Karpas-422 (cell line): ENCODE measurements at places on chromosomes 5 and 9.

DNA sequence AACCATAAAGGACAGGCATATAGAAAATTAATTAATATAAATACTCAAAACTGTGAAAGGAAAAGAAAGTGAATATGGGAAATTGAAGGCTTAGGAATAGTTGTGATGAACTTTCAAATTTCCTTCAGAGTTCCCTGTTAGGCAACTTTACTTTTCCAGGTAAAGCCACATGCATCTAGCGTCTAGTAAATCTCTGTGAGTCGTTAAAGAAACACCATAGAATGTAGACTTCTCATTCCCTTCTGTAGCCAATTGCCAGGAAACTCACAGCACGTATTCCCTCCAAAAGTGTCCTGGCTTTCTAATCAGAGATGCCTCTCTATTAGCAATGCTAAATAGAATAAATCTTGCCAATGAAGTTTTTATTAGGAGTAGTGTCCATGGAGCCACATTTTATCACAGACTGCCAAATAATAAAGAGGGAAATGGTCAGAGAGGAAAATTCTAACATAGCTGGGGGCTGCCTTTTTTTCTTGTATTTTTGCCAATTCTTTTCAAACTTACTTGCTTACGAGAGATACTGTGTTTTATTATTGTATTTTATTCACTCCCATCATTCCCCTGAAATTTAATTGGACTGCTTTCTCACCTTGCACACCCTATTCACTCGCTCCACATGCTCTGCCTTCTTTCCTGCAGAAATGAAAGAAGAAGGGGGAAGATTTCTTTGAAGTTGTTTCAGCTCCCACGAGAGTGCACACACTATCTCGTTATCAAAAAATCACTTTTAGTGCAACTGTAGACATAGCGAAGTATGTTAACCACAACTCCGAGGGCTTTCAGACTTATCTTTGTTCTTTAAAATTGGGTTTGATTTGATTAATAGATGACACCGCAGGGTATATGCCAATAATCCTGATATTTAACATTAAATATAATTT, 439.0 kb downstream of the CSNK1G3 start:
- DNase-seq = no peak

- DNase-seq = no peak
Observed at GRCh38 chr5:75964008-75964407, 119.2 kb upstream of the SV2C start.

- DNase-seq = no peak
Observed at GRCh38 chr9:129751841-129752801, 721 bp downstream of the PTGES start.

GRCh38 chr5:72064801-72065570, 42.3 kb upstream of the MAP1B start:
- no peak for DNase-seq

- no peak for DNase-seq
Observed at GRCh38 chr5:147167529-147167928, 67.3 kb upstream of the STK32A start.

DNA sequence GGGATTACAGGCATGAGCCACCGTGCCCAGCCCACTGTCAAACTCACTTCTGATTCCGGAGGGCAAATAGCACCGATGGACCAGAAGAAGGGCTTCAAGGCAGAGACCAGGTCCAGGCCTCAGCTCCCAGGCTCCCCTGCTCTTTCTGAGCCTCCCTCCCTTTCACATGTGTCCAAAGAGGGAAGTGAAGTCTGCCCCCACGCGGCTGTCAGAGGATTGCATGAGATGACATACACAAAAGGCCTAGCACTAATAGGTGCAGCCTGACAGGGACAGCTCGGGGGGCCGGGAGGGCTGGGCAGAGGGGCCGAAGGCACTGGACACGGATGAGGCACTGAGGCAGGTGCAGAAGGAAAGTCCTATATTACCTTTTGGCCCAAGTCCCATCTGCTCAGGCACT, 16.1 kb downstream of the FBP1 start:
- DNase-seq = peak; percentile 84

- no peak for DNase-seq
Observed at GRCh38 chr5:13186177-13186576, 758.3 kb downstream of the DNAH5 start.

DNA sequence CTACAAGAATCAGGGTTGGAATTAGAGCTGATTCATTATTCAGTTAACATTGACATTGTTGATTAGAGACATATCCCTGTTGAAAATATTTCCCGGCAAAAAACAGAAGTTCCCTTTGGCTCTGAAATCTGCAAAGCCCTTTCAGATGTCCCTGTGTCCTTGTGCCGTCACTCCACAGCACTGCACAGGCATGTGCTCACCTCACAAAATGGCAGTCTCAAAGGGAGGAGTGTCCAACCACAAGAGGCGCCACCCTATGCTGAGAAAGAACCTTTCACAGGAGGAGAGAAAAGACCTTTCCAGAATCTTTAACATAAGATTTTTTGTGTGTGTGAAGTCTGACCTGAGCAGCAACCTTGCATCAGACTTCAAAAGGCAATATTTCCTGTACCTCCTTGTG, 112.8 kb upstream of the PRSS3 start:
- no peak for DNase-seq

GRCh38 chr9:116576386-116576785, 110.7 kb upstream of the TRIM32 start:
- no peak for DNase-seq

DNA sequence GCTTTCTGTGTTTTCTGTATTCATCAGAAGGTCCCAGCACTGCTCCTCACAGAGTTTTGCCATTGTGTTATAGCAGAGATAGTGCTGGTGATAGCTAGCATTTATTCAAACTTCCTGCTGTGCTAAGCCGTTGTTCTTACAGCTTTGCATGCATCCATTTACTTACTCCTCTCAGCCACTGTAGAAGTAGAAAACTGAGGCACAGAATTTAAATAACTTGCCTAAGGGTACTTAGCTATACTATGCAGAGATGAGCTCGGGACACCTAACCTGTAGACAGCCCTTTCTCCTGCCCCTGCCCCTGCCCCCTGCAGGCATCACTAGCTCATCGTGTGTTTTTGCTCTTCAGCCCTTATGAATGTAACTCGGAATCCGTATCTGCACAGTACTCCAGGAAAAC, 227.6 kb downstream of the SAXO1 start:
- DNase-seq = no peak

- DNase-seq = no peak
Observed at GRCh38 chr5:109748546-109748945, 58.8 kb downstream of the MAN2A1 start.

DNA sequence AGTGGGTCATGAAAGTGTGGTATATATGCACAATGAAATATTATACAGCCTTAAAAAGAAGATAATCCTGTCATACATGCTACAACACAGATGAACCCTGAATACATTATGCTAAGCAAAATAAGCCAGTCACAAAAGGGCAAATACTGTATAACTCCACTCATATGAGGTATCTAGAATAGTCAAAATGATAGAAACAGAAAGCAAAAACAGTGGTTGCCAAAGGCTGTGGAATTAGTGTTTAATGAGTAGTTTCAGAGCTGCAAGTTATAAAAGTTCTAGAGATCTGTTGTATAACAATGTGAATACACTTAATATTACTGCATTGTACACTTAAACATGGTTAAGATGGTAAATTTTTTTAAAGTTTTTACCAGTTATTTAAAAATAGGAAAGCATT, 135.0 kb downstream of the OXCT1 start:
- peak; percentile 2 for DNase-seq

DNA sequence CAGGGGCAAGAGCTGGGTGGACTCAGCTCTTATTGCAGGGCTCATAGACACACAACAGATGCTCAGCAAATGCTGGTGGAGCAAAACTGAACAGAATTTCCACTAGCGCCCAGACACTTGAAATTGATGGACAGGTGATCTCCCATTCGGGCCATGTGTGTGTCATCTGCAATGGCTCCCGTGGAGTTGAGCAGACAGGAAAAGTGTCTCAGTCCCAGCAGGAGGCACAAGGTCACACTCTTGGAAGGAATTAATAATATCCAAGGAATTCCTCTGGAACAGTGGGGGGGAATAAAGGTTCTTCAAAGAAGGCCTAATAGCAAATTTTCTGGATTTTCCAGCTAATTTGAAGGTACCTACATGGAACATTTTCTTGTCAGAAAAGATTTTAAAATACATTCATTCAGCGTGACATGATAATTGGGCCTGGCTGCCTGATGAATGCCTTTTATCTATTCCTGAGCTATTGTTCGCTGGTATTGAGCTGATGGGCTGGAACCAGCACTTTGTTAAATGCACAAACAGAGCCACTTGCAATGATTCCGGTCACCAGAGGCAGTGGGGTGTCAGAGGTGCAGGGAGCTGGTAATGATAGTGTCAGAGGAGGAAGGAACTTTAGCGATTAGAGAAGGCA, 31.5 kb upstream of the ALDH1B1 start:
- DNase-seq = no peak

DNA sequence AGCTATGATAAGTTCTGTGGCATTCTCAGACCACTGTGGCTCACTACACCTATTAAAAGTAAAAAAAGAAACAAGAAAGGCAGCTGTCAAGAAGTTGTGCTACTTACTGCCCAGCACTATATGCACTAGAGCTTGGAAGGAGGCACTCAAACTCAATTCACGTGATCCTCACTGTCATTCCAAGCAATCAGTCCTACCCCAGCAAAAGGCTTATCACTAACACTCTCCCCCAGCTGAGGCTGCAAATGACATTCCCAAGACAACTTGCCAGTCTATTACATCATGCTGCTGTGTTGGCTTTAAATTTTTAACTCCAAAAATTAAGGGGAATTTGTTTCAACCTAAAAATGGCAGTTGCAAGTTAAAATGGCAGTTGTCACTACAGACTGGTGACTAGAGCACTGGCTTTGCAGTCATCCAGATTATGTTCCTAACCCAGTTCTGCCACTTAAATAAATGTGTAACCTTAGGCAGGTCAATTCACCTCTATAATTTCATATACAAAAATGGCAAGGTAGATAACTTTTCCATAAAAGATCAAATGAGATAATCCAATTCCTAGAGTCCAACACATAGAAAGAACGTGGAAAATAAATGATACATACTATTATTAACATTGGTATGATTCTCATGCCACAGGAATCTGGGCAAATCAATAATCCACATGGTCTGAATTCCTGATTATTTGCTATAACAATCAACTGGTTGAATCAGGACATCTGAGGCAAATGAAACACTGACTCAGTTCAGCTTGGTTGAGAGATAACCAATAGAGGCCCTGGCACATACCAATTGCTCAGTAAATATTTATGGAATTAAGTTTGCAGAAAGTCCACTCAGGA, 52.4 kb downstream of the FBXW11 start:
- DNase-seq = no peak

DNA sequence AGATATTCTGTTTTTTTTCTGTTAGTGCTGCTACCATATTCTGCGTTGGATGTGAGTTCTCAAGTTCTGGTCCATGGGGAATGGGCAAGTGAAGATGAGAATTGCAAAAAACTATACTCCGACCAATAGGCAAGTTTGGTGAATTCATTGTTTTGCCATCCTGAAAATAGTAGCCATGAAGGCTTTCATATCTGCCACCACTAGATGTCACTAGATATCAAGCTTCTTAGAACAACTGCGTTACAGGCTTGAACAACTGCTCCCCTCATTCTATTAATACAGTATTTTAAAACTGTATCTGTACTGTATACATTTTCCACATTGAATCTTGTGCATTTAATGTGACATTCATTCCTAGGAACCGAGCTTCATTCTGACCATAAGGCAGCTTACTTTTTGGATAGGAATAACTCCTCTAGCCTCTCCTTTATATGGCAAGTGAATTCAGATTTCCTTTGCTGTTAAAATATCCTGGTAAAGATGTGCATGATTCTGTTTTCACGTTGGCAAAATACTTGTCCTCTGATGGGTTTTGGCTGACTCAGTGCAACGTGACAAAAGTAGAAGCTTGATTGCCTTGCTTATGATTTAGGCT, 163.6 kb downstream of the SREK1 start:
- peak; percentile 90 for DNase-seq

- DNase-seq = no peak
Observed at GRCh38 chr9:35042081-35042604, 30.3 kb downstream of the VCP start.

- no peak for DNase-seq
Observed at GRCh38 chr9:26346942-26347477, 545.6 kb downstream of the CAAP1 start.

GRCh38 chr9:27413511-27414219, 110.4 kb upstream of the IFNK start:
- no peak for DNase-seq

DNA sequence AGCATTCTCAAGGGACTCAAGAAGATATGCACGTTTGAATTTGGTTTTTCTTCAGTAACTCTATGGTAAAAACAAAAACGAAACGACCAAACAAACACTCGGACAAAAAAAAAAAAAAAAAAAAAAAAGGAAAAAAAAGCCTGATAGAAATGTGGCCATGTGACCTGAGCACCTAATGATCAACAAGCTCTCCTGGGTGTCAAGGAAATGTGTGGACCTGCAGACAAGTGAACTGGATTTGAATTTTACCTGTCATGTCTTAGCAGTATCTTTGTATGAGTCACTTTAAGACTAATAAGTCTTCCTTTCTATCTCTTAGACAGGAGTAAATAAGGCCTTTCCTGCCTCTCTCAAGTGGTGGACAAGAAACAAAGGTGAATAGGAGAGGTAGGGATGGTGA, 190.6 kb upstream of the GRIA1 start:
- DNase-seq = no peak

GRCh38 chr5:89028595-89029285, 145.8 kb upstream of the MEF2C start:
- DNase-seq = no peak

DNA sequence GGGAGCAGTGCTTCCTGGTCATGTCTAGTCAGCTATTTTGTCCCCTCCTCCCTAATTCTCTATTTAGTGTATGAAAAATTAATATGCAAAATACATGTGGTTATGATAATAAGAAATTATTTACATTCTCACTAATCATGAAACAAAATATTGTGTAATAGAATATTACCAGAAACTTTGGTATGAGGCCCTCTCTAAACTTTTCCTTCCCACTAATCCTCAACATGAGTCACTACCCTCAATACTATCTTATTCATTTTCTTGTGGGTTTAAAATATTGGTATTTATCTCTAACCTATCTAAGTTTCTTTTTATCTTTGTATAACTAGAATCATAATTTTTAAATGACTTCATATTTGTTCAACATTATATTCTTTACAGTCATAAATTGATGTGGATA, 545.9 kb upstream of the PTPRD start:
- DNase-seq = no peak

DNA sequence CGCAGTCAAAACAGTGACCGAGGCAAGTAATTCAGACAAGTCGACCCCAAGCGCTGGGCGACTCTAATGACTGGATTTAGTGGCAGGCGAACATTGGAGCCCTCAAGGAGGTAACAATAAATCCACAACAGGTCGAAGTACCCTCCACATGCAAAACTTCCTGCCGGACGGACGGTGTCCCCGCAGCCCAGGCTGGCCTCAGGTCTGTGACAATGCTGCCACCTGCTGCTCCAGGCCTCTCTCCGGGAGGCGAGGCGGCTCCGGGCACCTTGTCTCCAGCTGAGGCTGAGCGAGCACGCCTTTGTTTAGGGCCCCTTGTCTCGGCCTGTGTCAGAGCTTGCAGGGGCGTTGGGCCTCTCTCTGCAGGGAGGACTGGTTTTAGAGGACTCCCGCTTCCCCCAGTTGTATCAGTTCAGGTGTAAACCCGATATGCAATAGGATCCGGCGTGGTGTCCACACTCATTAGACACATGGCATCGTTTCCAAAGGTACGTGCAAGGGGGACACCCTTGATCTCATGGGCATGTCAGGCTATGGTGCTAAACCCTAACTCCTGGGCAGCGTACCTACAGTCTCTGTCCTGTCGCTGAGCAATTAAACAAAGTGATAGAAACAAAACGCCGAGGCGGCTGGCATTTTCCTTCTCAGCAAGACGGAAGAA, 628.0 kb upstream of the ADAMTS16 start:
- DNase-seq = no peak

- DNase-seq = no peak
Observed at GRCh38 chr9:21286099-21286498, 19.0 kb downstream of the IFNA5 start.
